T-helper 1 cell (primary cell): ENCODE measurements at places on chromosomes 16 and 17.
A peak's percentile ranks its signal among the peaks of the same experiment; 100 is the strongest.

DNA sequence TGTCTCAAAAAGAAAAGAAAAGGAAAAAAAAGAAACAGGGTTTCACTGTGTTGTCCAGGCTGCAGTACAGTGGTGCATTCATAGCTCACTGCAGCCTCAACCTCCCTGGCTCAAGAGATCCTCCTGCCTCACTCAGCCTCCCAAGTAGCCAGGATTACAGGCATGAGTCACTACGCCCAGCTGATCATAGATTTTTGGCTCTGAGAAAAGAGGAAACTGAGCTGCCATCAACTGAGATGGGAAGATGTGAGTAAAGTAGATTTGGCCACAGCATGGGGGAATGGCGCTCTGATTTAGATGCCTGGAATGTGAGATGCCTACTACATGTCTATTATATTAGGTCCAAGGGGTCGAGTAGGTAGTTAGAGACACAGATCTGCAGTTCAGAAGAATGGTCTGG is 5.9 kb upstream of the NAGS start:
- DNase-seq: no peak

DNA sequence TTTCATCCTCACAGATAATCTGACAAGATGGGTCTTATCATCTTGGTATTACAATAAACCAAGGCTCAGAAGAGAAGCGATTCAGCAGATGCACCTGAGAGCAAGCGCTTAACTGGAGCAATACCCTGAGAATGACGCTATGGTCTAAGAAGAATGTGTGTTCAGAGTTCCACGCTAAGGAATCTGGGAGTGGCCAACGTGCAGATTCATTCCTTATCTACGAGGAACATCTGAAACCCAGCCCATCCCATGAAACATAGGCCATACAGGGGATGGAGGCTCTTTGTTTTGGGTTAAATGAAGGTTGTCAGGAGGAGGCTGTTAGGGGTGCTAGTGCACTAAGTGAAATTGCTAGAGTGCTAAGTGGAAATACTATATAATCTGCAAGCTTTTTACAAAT is 28.5 kb upstream of the KDM8 start:
- DNase-seq: no peak

GRCh38 chr17:41563607-41564170 is 8.2 kb downstream of the KRT9 start:
- no peak for DNase-seq

DNA sequence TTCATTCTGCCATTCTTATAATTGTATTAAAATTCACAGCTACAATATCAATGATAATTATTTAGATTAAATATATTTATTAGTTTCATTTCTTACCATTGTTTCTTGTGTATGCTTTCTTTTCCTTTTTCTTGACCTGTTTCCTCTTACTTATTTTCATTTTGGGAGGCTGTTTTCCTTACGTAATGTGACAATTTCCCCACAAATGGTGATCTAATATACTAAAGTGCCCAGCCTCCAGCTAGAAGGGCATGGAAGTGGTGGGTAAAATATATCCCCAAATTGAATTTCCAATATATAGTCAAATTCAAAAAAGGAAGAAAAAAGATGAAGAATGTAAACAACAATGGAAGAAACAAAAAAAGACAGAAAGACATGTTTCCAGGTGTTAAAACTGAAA is 1.5 kb upstream of the ABCA6 start:
- no peak for DNase-seq

GRCh38 chr17:4678448-4679026 is 25.4 kb downstream of the PELP1 start:
- no peak for DNase-seq

GRCh38 chr17:59652119-59652518 is 32.4 kb downstream of the CLTC start:
- DNase-seq: no peak

GRCh38 chr16:67546761-67547422 is 15.4 kb upstream of the CTCF start:
- peak; percentile 65 for DNase-seq
